ENCODE measurements at places on chromosomes 5 and 9.

GRCh38 chr5:68482199-68482598 is 266.6 kb downstream of the PIK3R1 start:
- no peak for DNase-seq

- DNase-seq, result no peak
Observed at GRCh38 chr9:123059472-123060220, 26.2 kb downstream of the GPR21 start.

DNA sequence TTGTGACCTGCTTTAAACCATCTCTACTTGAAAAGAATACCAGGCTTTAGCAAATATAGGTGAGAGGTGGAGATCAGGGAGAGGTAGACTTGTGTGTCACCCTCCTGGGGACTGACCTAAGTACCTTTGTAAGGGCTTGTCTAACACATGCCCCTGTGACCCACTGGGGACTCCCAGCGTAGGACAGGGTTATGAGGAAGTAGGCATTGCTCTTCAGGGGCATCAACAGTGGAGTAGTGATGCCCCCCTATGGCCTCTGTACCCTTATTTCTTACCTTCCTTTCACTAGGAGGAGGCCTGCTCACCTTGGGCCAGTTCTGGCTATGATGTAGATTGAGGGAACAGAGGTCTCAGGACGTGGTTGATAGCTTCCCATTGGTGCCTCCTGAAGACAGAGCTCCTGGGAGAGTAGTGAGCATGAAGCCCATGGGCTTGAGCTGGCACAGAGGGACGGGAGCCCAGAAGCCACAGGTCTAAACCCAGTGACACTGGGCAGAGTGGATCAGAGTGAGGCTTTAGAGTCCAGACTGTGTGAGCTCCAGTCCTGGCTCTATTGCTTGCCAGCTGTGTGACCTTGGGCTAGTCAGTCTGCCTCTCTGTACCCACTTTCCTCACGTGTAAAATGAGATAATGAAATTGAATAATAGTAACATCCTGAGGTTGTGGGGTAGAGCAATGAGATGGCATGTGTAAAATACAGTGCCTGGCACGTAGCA is 191.7 kb downstream of the AOPEP start:
- DNase-seq, result peak; percentile 18

GRCh38 chr9:136939996-136940525 is 4.5 kb downstream of the FBXW5 start:
- DNase-seq, result no peak

DNA sequence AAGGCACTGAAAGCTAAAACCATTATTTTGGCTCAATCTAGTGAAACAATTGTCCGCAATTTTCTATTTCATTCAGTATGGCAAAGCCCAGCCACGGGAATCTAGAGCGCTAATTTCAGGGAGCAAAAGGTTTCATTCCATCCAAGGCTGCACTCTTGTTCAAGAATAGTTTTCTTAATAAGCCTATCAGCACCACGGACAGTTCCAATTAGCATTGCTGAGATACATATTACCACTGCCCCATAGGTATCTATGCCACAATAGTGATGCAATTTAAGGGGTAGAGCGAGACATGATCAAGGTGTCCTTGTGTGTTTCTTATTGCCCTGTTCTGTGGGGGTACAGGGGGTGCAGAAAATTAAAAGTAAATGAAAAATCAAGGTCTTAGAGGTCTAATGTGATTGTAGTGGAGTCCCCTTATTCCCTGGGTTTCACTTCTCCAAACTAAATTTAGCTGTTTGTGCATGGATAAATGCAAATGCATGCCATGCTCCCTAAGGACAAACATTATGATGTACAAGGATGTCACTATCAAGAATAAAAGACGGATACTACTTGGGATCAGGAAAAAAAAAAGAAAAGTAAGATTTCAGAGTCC is 45.5 kb downstream of the SPOCK1 start:
- DNase-seq, result no peak

- no peak for DNase-seq
Observed at GRCh38 chr9:4430432-4431261, 59.6 kb upstream of the SLC1A1 start.

DNA sequence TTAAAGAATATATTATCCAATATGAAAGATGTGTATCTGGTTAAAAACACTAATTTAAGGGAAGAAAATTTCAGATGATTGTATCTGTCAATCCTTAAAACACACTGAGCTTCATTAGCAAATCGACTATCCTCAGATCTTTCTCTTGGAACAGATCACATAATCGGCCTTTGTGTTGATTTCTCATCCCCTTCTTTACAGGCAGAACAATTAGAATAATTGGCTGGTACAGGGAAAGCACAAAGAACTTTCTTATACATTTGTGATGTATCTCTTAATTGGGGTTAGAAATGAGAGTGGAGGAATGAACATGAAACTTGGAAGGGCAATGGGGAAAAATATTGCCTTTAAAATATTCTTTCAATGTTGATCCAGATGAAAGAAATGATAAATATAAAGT is 662.1 kb downstream of the TLE4 start:
- no peak for DNase-seq

GRCh38 chr5:161299053-161299452 is 247.5 kb downstream of the GABRB2 start:
- no peak for DNase-seq

DNA sequence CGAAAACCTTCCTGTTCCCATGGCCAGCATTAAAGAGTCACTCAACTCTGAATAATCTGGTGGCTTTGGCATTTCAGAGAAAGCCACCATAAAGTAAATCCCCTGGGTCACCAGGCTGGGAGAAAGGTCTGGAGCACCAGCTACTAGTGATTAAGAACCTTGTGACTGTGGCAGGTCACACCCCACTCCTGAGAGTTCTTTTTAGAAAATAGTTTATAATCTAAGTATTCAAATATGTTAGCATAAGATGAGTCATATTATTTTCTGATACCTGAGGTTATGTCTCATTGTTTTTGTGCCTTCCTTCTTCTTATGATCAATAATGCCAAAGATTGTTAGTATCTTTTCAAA is 351.7 kb downstream of the ARRDC3 start:
- no peak for DNase-seq

All from left forelimb (tissue), 1 donor.